AG08395 (cell line): ENCODE measurements at places on chromosomes 1 and 21.

DNA sequence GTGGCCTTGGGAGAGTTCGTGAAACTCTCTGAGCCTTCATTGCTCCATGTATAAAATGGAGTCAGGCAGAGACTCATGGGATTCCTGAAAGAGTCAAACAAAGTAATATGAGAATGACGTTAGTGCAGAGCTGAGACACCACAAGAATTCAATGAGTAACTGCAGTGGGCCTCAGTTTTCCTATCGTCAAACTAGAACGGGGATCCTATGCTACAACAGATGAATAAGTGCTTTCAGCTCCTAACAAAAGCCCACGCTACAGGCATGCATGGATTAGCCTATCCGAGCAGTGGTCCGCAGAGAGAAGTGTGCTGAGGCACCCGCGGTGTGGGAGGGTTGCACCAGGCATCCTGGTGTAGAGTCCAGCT lies 124.7 kb downstream of the SYF2 start:
- peak; percentile 67 for DNase-seq

GRCh38 chr1:12309783-12310742 lies 80.2 kb downstream of the VPS13D start:
- DNase-seq, result no peak

- DNase-seq, result no peak
Measured at GRCh38 chr1:2046174-2046917, 3.9 kb upstream of the PRKCZ start.

DNA sequence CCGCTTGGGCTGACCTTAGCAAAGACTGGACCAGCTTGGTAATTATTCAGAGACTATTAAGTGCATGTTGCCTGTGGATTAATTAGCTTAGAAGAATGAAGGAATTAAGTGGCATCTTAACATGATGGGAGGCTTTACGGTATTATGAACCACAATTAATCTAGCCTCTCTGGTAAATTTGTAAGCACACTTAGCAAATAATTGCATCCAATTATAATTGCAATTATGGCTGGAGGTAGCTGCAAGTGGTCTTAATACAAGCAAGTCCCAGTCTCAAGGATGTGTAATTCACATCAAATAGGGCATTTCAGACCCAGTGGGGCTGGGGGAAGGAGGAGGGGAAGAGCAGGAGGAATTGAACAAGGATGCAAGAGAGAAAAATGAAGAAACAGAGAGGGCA lies 151.6 kb downstream of the CNIH3 start:
- no peak for DNase-seq

DNA sequence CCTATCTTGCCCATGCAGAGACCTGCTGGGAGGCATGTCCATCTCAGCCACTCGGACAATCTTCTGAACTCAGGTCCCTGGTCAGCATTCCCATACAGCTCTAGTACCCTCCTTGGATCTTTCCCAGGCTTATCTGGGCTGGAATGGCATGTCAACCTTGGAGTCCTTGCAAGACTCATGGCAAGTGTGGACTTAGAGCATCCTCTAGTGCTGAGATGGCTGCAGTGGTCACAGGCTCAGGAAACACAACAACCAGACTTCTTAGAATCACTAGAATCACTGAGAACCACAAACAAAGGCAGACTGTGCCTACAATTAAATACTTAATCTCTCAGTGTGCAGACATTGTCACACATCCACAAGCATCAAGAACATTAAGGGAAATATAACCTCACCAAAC lies 73.1 kb upstream of the TSHB start:
- no peak for DNase-seq

DNA sequence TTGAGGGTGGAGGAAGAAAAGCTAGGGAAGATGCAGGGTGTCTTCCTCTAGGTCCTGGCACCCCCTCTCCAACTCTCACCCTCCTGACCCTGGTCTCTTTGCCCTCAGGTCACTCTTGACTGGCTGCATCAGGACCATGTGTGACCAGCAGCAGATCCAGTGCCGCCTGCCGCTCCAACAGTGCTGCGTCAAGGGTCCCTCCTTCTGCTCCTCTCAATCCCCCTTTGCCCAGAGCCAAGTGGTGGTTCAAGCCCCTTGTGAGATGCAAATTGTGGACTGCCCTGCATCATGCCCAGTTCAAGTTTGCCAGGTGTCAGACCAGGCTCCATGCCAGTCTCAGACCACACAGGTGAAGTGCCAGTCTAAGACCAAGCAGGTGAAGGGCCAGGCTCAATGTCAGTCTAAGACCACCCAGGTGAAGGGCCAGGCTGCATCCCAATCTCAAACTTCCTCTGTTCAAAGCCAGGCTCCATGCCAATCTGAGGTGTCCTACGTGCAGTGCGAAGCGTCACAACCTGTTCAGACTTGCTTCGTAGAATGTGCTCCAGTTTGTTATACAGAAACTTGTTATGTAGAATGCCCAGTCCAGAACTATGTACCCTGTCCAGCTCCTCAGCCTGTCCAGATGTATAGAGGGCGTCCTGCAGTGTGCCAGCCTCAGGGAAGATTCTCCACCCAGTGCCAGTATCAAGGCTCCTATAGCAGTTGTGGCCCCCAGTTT lies 1.8 kb downstream of the KPRP start:
- no peak for DNase-seq

GRCh38 chr21:39381009-39381408 lies 32.1 kb upstream of the HMGN1 start:
- DNase-seq, result no peak

- no peak for DNase-seq
Measured at GRCh38 chr1:111719135-111719534, 20.1 kb downstream of the INKA2 start.

DNA sequence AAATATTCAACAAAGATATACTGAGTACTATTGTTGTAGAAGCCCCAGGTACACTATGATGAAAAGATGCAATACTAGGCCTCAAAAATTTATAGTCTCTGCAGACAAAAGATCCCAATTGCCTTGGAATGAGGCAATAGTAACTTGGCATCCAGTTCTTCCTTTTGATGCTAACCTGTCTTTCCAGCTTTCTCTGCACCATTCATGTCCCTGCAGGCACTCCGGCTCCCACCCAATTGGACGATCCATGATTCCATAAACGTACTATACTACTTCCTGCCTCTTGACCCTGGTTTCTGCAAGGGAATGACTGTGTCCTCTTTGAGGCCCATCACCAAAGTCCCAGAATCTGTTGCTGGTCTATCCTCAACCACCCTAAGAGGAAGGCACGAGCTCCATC lies 8.0 kb upstream of the TAGLN2 start:
- no peak for DNase-seq

DNA sequence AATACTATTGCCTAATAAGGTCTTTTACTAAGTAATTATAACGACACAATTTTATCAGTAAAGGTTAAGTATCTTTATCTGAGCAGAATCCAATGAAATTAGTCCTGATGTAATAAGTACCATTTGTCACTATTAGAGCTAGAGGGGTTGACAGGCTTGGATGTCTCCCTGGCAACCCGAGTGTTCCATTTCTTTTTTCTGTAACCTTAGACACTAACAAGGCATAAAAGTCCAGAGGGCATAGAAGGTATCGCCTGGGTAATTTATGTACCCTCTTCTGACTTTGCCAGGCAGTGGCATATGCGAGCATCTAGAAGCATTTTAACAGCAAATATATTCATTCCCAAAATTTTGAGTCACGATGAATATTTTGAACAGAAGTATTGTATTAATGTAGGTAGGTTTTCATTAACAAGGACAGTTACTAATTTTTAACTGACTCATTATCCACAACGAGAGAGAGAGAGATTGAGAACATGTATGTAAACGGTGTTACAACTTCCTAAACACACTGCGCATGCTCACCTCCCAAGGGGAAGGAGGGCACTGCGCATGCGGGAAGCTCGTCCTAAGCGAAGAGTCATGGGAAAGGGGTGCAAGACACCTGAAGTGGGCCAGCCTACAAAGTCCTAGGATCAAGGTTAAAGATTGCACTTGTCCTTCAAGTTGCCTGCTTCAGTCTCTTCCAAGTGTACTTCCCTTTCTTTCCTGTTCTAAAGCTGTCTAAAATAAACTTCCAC lies 423.9 kb downstream of the DSCAM start:
- DNase-seq, result no peak

GRCh38 chr21:33198346-33199099 lies 31.2 kb upstream of the IFNAR2 start:
- peak; percentile 69 for DNase-seq

GRCh38 chr1:215568299-215568692 lies 1.2 kb downstream of the KCTD3 start:
- DNase-seq, result peak; percentile 45

- no peak for DNase-seq
Measured at GRCh38 chr1:119141020-119141424, 569 bp upstream of the WARS2 start.

GRCh38 chr1:221753828-221754188 lies 11.9 kb upstream of the DUSP10 start:
- no peak for DNase-seq

- no peak for DNase-seq
Measured at GRCh38 chr1:46203738-46204405, 738 bp downstream of the LURAP1 start.

DNA sequence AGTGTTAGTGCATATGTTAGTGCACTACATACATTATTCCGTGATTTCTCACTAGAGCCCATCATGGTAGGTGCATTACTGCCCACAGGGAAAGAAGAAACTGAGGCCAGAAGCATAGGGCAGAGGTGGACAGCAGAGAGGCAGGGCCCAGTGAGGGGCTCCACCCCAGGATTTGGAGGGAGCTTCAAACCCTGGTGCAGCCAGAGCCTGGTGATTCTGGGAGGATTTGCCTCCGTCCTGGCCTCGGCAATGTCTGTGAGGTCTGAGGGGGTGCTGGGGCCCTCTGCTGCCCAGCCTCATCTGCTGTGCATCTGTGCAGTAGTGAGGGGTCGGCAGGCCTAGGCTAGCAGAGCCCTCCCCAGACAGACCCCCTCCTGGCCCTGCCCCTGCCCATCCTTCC lies 22.8 kb downstream of the PPFIA4 start:
- DNase-seq, result no peak

- no peak for DNase-seq
Measured at GRCh38 chr1:63034256-63034655, 250.3 kb downstream of the ATG4C start.

- peak; percentile 79 for DNase-seq
Measured at GRCh38 chr1:59455206-59455605, 158.3 kb downstream of the FGGY start.

GRCh38 chr1:205772607-205773032 lies 2.7 kb downstream of the RAB29 start:
- no peak for DNase-seq

- no peak for DNase-seq
Measured at GRCh38 chr1:165452336-165453130, 7.6 kb upstream of the RXRG start.

DNA sequence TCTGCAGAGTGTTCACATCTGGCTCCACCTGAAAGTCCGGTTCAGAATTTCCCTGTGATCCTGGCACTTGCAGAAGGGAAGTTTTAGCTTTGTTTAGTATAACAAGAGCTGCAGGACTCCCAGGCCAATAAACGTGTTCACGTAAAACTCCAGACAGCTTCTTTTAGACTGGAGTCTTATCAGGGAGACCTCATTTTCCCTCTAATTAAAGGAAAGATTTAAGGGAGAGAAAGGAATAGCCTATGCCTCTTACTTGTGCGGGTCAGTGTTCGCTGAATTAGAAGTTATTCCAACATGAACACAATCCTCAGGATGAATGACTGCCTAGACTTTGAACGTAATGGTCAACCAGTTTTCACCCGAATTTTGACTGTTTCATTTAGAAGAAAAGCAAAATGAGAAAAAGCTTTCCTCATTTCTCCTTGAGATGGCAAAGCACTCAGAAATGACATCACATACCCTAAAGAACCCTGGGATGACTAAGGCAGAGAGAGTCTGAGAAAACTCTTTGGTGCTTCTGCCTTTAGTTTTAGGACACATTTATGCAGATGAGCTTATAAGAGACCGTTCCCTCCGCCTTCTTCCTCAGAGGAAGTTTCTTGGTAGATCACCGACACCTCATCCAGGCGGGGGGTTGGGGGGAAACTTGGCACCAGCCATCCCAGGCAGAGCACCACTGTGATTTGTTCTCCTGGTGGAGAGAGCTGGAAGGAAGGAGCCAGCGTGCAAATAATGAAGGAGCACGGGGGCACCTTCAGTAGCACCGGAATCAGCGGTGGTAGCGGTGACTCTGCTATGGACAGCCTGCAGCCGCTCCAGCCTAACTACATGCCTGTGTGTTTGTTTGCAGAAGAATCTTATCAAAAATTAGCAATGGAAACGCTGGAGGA lies 202.1 kb upstream of the SGIP1 start:
- peak; percentile 82 for DNase-seq

- no peak for DNase-seq
Measured at GRCh38 chr1:2344744-2345296, 46.5 kb downstream of the MORN1 start.

GRCh38 chr1:166089804-166090203 lies 77.0 kb downstream of the FAM78B start:
- DNase-seq, result no peak

GRCh38 chr1:185368313-185368855 lies 51.3 kb upstream of the IVNS1ABP start:
- DNase-seq, result no peak

DNA sequence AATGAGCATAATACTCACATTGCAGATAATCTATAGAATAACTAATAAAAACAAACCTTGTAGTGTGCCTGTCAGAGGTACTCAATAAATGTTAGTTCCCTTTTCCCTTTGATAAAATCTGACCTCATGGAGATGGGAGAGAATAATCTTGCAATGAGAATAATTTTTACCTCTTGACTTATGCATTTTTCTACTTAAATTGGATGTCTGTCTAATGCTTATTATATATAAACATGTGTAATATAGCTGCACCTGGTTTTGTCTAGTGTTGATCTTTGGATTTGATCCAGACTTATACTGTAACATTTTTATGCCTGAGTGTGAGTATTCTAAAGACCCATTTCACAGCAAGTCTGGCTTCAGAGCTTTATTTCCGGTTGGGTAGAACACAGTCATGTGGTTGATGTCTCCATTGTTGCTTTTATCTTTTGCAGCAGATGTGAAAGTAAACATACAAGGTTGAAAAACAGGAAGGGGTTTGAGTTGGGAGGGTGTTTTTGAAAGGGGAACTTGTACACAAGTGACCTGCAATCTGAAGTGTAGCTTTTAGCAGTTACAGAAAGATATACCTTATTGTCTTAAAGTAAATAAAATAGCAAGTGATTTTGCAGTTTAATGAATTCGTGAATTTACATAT lies 12.4 kb downstream of the EPB41 start:
- no peak for DNase-seq

DNA sequence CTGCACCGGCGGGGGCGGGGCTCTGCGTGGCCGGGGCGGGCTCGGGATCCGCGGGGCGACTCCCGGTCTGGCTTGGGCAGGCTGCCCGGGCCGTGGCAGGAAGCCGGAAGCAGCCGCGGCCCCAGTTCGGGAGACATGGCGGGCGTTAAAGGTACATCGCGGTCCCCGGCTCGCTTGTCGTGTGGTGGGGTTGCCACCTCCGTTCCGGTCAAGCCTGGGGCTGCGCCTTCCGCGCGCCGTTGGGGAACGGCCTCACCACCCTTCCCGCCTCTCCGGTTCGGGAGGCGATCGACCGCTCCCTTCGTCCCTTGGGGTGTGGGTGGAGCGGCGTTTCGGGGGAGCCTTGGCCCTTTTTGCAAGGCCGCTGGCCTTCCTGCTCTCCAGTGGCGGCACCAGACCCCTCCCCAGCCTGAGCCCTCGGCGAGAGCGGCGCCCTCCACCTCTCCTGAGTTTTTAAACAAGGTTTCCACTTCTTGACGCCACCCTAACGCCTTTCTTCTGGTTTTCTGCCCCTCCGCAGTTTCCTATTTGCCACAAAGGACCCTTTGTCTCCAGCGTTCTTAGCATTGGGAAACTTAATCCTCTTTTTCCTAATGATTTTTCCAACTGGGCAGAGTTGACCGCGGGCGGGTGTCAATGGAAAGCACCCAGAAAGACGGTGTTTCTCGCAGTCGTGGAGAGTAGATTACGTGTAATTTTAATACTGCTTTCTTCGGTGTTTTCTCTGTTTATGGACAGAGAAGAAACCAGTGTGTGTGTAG lies at the start of the genes LEPR and LEPROT:
Gene LEPR, plus strand, starts transcription at position 79 of the 761 bp plus-strand sequence. CDS start 144,898 bp downstream, outside the sequence.
Gene LEPROT, plus strand, starts transcription at position 79 of the 761 bp plus-strand sequence. Its CDS starts 57 bp downstream, at position 136.
- no peak for DNase-seq

- no peak for DNase-seq
Measured at GRCh38 chr1:171139890-171140289, 45.2 kb upstream of the FMO2 start.
